ENCODE measurements at places on chromosomes 4 and X. TPM values are rescaled to one million over a fixed set of nuclear protein-coding genes. Genes with fewer than 3 reads are reported as not detected.

GRCh38 chr4:189198624-189199023 lies 742.0 kb upstream of the FRG1 start:
- no peaks in the 10 kb centered on the region for H3K27me3 ChIP-seq
- H3K4me3 ChIP-seq: no peak overlapping the region
- DNase-seq: no peak
- H3K27ac ChIP-seq: no peak overlapping the region
- H3K36me3 ChIP-seq: no peaks in the 10 kb centered on the region

DNA sequence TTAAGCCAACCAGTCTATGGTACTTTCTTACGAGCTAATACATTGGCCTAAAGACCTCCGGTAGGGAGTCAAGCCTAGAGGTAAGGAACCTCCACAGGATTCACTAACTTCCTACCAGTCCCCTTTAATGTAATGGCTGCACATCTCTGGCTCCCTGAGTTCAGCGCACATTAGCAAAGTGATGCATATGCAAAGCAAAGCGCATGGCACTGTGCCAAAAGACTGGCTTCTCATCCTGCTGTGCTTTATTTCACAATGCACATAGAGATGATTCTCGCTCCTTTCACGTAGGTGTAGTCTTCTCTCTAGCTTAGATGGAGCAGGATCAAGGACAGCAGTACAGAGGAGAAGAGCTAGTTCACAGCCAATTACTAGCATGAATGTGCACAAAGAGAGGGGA lies 14.6 kb upstream of the CLTRN start:
- no peak for DNase-seq
- no peaks in the 10 kb centered on the region for H3K27me3 ChIP-seq
- peaks cover 5% of the 10 kb centered on the region for H3K36me3 ChIP-seq
- H3K4me1 ChIP-seq: peaks cover 15% of the 10 kb centered on the region
- H3K27ac ChIP-seq: no peak overlapping the region
- no peak overlapping the region for H3K4me3 ChIP-seq

DNA sequence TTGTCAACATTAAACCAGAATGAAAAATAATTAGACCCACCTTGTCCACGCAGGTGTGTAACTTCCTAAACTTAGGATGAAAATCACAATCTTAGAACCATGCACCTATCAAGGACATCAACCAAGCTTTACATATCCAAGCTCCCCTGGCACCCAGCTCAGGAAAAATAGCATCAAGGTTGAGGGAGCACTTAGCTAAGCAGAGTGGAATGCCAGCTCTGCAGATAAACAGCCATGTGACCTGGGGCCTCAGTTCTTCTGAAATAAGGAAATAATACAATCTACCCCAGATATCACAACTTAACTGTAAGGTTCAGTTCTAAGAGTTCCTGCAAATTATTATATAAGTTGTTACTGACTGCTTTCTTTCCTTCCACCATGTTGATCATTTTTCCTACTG lies 64.7 kb downstream of the DHX15 start:
- peaks cover 11% of the 10 kb centered on the region for H3K36me3 ChIP-seq
- no peaks in the 10 kb centered on the region for H3K27me3 ChIP-seq
- no peak for DNase-seq
- H3K4me3 ChIP-seq: no peak overlapping the region

- H3K27me3 ChIP-seq: peaks cover 10% of the 10 kb centered on the region
- H3K27ac ChIP-seq: no peak within 1 kb of the TSS
- no peak within 1 kb of the TSS for H3K4me3 ChIP-seq
- DNase-seq: no peak
- no peaks in the 10 kb centered on the region for H3K4me1 ChIP-seq
Measured at GRCh38 chr4:55819634-55820033, at the start of gene EXOC1L. Gene EXOC1L, plus strand, starts transcription at chr4:55819790. Its CDS starts 237 bp downstream, at chr4:55820027.

DNA sequence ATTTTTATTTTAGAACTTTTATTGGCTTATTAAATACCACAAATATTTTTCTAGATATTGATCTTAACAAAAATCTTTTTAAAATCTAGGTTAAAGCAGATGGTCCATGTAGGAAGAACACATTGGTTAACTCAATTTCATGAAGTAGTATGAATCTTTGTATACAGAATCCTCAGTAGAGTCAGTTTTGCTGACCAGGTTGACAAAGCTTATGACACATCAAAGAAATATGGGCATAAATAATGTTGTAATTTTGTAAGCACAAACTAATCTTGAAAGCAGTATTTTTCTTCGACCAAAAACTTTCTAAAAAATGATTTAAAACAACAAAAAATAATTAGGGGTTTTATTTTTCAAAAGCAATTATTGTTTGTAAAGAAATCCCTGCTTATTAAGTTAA lies 479.3 kb upstream of the PCDH10 start:
- no peak overlapping the region for H3K4me3 ChIP-seq
- H3K4me1 ChIP-seq: no peaks in the 10 kb centered on the region
- DNase-seq: no peak
- no peaks in the 10 kb centered on the region for H3K36me3 ChIP-seq

DNA sequence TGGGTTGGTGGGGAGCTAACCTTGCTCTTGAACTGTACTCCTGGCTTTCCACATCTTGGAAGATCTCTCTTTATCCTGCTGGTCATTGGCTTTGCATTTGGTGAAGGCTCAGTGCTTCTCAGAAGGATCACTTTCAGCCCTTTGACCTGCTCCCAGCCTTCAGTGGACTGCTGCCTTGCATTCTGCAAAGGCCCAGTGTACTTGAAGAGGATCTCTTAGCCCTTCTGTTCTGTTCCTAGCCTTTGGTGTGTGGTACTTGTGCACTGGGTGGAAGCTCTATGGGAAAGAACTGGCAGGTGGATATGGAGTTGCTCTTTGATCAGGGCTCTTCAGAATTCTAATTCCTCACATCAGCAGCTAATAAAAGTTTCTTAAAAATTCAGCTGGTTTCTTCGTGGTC lies 46.5 kb downstream of the FGF2 start:
- no peak for DNase-seq
- no peaks in the 10 kb centered on the region for H3K27me3 ChIP-seq
- H3K4me1 ChIP-seq: no peaks in the 10 kb centered on the region

- no peak for DNase-seq
- no peaks in the 10 kb centered on the region for H3K27me3 ChIP-seq
- no peaks in the 10 kb centered on the region for H3K36me3 ChIP-seq
- H3K4me3 ChIP-seq: no peak overlapping the region
Measured at GRCh38 chr4:111187108-111187507, 564.2 kb upstream of the PITX2 start.

GRCh38 chrX:48681539-48682183 lies 1.9 kb upstream of the WAS start:
- peaks cover 7% of the 10 kb centered on the region for H3K36me3 ChIP-seq
- peaks cover 19% of the 10 kb centered on the region for H3K4me1 ChIP-seq
- no peaks in the 10 kb centered on the region for H3K27me3 ChIP-seq
- DNase-seq: no peak
- no peak overlapping the region for H3K4me3 ChIP-seq
- no peak overlapping the region for H3K27ac ChIP-seq

The WDFY3 gene
- total RNA-seq: 8.3 TPM

The SLC10A7 gene
- 10.7 TPM for total RNA-seq

The DIPK2B gene
- 1.9 TPM for total RNA-seq

The GPRASP1 gene
- 4.3 TPM for total RNA-seq

The LINC00632 gene
- 20.5 TPM for total RNA-seq

Measured in thymus (tissue), 14 donors.